CD4-positive, alpha-beta memory T cell (primary cell): ENCODE measurements at places on chromosomes 2 and 18. TPM values are rescaled to one million over a fixed set of nuclear protein-coding genes. Genes with fewer than 3 reads are reported as not detected.
A peak's percentile ranks its signal among the peaks of the same experiment; 100 is the strongest.

DNA sequence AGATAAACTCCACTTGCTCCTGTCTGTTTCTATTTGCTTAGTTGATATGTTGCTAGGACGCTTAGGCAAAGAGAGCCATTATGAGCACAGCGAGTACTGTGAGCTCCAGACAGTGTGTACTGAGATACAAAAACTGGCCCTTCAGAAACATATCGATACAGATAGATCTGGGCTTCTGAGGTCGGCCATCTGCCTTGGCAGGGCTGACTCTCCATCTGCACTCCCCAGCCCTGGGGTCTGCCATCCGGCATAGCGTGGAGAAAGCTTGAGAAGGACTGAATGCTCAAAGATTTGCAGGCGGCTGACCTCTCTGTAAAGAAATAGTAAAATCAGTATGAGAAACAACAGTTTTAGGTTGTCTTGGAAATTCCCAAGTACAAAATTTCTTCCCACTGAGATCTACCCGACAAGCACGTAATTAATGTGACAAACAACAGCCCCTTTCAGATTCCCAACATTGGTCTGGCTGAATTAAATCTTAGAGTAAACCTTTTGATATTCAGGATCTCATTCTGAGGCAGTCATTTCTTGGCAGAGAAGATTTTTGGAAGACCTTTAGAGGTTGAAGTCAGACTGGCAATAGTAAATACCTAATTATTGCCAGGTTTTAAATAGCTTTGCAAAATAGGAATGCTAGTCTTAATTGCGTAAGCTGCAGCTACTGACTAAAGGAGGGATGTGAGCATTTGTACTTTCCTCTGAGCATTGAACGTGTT lies 127.4 kb downstream of the CHST9 start:
- DNase-seq, result no peak

- no peak for DNase-seq
These were observed 185.0 kb upstream of the HS6ST1 start for GRCh38 chr2:128503399-128504245.

DNA sequence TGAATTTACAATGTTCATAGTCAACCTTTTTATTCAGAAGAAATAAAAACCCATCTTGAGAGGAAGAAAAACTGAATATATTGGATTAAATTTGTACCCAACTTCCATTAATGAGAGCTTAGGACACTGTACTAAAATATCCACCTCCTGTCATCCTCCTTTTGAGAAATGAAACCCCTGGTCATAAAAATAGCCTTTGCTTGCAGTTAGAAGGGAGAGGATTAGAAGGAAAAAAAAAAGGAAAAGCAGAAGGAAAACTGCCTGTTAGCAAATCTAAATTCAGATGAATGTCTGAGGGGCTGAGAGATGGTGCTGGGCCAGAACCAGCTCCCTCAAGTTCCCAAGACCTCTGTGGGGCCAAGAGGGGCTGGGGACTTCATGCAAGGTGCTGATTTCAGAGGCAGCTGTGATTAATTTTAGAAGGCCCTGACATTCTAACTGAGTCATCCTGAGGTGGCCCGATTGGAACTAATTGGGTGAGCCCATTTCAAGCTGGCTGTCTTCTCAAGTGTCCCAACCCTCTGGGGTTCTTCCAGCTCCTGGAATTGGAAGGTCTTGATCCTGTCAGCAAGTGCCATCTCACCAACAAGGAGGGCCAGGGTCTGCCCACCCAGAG lies 38.4 kb upstream of the BIN1 start:
- DNase-seq, result no peak

GRCh38 chr2:119823734-119824334 lies 64.1 kb downstream of the PTPN4 start:
- DNase-seq, result peak; percentile 32

DNA sequence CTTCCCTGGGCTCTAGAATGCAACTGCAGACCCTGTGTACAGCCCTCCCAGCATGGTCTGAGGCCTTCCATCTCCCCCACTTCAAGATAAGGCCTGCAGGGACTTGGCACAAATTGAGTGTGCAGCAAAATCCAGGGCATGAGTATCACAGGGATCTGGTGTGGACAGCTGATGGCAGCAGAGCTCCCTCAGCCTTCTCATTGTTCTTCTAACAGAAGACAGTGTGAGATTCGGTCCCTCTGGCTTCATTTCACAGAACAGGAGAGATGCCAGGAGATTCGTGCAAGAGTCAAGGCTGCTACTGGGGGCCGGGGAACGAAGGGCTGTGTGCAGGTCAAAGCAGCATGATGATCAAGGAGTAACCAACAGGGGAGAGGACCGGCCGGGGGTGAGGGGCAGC lies 85.8 kb downstream of the UXS1 start:
- DNase-seq, result no peak

DNA sequence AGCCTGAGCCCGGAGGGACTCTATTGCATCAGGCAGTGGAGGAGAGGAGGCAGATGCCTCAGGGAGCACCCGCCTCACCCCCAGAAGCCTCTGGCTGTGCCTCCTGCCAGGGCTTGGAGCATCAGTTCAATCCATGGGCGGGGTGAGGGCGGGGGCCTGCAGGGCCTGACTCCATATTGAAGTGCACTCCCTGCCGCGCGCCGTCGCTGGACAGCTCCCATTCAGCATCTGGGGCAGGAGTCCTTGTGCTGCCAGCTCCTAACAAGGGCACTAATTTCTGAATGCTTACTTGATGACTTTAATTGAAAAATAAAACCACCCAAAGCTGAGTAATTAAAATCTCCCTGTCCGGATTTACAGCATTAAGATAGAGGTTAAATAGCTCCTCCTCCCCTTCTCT lies 23.8 kb downstream of the C1QL2 start:
- no peak for DNase-seq

DNA sequence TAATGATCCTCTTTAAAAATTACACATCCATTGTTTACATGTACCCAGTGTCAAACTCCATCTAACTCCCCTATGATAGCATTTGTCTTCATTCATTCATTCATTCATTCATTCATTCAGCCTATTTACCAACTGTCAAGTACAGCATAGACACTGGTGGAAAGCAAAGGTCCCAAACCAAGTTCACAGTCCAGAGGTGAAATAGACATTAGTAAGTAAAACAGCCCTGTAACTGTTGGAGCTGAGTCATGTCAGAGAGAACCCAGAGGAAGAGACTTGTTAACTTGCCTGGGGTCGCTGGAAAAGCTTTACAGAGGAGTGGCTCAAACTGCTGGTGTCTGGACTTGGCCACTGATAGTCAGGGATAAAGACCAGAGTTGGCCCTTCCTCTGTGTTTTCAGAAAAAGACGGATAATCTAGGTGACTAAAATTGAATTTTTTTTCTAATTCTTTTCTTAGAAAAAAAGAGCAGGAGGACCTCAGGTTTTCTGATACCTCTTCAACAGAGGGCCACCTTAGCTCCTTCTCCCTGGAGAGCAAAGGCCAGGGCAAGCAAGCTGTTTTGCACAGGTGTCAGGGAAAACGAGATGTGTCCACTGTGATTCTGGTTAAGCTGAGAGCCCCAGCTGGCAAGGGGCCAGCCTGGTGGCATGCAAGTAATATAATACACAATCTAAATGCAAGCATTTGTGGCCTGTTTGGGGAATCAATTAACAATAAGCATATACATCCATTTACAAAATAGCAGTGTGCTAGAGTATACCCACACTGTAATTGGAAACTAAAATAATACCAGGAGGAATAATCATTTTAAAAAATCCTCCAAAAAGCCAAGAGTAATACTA lies 96.7 kb upstream of the SLC14A2 start:
- no peak for DNase-seq

DNA sequence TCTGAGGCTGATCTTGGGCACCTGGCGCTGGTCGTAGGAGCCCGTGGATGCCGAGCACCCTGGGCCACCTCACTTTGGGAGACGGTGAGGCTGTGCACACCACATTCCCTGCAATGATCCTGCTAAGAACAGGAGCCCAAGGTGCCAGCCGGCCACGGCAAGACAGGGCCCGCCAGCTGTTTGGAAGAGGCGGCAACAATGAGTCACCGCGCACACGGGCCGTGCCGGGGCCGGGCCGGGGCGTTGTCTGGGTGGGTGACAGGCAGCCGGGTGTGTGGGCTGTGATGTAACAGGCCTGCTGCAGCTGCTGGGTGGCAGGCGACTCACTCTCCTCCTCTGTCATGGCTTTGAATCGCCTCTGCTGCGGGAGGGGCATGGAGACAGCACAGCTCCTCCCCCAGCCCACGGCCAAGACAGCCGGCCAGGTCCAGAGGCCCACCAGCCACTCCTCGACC lies 49.7 kb upstream of the ODC1 start:
- peak; percentile 38 for DNase-seq

DNA sequence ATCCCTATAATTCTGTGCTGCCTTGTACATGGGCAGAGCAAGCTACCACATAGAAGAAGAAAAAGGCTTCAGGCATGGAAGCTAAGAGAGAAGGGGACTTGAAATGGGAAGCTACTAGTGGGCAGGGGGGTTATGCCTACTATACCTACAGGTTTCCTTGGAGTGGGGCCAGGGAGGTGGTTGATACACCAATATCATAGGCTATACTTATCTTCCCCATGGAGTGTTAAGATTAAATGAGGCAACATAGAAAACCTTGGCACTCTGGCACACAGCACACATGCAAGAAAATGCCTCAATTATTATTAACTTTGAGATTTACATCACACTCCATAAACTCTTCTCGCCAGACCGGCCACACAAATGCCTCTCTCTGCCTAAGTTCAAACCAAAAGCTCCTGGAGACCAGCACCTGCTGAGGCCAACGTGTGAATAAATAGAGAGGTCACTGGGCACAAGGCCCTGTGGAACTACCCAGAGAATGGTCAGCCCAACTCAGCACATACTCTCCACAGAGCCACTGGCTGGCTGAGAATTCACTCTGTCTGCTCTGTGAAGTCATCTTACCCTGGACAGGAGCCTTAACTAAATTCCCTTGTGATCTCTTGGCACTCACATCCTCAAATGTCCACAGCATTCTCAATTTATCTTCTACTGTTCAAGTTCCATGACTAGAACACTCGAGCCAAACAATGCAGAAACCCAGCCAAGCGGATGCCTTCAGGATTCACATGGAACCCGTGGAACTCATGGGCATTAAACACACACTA lies 498.7 kb downstream of the BCL11A start:
- DNase-seq, result peak; percentile 40

GRCh38 chr2:28276807-28277206 lies 115.9 kb upstream of the FOSL2 start:
- no peak for DNase-seq

GRCh38 chr2:224776795-224777558 lies 60.8 kb upstream of the CCDC195 start:
- no peak for DNase-seq

DNA sequence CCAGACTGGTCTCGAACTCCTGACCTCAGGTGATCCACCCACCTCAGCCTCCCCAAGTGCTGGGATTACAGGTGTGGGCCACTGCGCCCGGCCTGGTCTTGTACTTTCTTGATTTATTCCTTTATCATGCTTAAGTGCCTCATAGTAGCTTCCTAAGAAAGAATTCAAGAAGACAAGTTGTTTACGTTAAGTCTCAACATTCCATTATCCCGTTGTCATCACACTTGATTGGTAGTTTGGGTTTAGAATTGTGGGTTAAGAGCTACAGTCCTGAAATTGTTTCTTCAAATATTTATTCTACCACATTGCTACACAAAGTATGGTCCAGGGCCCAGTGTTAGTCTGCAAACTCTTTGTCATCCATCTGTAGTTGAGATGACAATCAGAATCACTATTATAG lies 194.0 kb downstream of the VWC2L start:
- no peak for DNase-seq

Gene HNMT
- polyA plus RNA-seq, result not detected

Gene NHEJ1
- polyA plus RNA-seq, result 25.5 TPM

Gene FMNL2
- polyA plus RNA-seq, result not detected

Gene ZNF385B
- not detected for polyA plus RNA-seq
